Left colon (tissue), 2 donors: ENCODE measurements at places on chromosomes 11 and 22.

DNA sequence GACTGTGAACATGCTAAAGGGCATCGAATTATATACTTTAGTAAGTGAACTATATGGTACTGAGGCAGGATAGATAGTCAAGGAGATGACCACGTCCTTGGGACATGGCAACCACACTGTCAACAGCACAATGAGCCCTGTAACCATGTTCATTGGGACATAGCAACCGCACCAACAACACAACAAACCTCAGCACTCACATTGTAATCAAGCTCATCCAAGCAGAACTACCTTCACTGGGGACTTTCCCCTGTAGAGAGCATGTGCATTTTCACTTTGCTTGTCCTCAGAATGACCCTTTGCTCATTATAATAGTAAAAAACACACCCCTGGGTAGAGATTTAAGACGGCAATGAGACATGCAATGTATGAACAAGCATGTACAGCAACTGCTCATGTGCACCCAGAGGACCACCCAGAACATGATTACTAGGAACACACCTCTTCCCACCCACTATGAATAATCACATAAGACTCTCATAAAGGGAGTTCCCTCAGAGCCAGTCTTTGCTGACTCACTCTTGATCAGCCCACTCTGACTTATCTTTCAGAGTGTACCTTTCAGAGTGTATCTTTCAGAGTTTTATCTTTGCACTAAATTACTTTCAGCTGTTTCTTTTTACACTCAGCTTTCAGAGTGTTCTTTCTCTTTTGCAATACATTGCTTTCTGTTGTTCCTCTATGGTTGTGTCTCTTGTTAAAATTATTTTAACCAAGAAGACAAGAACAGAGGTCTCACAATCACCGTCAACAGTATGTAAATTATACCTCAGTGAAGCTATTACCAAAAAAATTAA is 4.1 kb upstream of the PLAAT2 start:
- peak; percentile 60 for DNase-seq

GRCh38 chr11:8251616-8252295 is 11.9 kb downstream of the LMO1 start:
- peak; percentile 7 for DNase-seq

- no peak for DNase-seq
These were observed 1086.8 kb downstream of the BRD1 start for GRCh38 chr22:48740731-48741405.

GRCh38 chr22:25110846-25111578 is 88.6 kb upstream of the CRYBB3 start:
- peak; percentile 81 for DNase-seq

GRCh38 chr11:82980947-82981346 is 79.4 kb downstream of the DDIAS start:
- DNase-seq, result no peak

DNA sequence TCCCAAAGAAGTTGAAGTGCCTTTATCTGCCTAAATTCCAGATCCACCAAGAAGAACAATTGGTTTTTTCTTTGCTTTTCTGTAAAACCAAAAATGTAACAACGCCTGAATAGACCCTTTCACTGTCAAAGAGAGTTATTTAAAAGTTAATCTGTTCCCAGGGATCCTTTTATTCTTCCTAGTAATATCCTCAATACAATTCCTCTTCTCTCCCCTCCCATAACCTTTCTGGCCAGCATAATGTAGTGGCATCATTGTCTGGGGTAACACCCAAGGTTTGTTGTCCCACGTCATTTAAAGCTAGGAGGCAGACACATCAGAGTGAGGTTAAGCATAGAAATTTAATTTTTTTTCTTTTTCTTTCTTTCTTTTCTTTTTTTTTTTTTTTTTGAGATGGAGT is 39.9 kb downstream of the MS4A2 start:
- DNase-seq, result no peak

GRCh38 chr11:72639502-72640375 is 34.5 kb downstream of the PDE2A start:
- DNase-seq, result no peak

GRCh38 chr11:114359342-114359741 is 41.0 kb downstream of the C11orf71 start:
- no peak for DNase-seq

GRCh38 chr11:11142430-11142829 is 210.6 kb downstream of the CSNK2A3 start:
- no peak for DNase-seq

GRCh38 chr22:31291481-31292235 is 630 bp downstream of the PIK3IP1 start:
- DNase-seq, result peak; percentile 51

DNA sequence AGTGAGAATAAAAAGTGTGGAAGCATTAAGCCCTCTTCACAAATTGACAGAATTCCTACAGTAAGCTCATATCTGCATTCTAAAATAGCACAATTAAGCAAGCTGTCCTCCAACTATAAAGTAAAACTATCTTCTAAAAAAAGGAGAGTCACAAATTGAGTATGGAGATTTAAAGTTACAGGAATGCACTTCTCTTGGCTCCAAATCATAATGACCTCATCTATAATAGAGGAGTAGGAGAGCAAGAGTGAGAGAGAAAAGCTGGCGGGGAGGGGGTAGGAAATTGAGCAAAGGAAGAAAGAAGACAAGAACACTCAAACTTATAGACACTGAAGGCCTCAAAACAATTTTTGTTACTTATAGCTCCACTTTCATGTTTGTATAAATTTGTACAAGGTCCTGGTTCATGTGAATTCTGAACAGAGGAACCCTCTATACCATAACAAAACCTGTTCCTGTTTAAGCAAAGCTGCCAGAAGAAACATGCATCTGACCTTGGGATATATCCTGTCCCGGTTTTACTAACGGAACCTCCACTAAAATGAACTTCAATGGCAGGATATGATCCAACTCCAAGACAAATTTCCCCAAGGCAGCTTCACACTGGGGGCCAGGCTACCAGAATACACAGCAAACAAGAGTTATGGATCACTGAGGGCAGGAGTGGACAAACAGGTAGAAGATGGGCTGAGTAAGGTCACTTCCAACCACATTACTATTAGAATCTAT is 37.2 kb downstream of the SLC35F2 start:
- no peak for DNase-seq

GRCh38 chr22:49269371-49269770 is 558.3 kb downstream of the BRD1 start:
- DNase-seq, result no peak

- no peak for DNase-seq
These were observed 11.1 kb downstream of the NEAT1 start for GRCh38 chr11:65433657-65434056.

- no peak for DNase-seq
These were observed 193.5 kb upstream of the PITPNB start for GRCh38 chr22:28112548-28113043.

GRCh38 chr22:44328326-44328725 is 15.6 kb upstream of the SHISAL1 start:
- no peak for DNase-seq

DNA sequence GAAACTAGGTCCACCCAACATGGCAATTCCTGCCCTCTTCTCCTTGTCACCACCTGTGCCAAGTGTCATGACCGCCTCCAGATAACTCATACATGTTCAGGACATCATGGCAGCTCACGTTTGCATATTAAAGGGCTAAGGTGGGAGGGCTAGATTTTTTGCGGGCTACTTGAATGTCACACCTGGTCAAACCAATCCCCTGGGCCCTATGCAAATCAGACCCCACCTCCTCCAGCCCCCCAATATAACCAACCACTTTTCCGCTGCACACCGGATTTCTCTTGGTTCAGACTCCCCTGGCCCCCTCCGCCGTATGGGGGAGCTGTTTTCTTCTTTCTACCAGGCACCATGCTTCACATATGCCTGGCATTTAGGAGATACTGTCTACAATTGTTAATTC is 12.6 kb downstream of the UPB1 start:
- DNase-seq, result no peak

DNA sequence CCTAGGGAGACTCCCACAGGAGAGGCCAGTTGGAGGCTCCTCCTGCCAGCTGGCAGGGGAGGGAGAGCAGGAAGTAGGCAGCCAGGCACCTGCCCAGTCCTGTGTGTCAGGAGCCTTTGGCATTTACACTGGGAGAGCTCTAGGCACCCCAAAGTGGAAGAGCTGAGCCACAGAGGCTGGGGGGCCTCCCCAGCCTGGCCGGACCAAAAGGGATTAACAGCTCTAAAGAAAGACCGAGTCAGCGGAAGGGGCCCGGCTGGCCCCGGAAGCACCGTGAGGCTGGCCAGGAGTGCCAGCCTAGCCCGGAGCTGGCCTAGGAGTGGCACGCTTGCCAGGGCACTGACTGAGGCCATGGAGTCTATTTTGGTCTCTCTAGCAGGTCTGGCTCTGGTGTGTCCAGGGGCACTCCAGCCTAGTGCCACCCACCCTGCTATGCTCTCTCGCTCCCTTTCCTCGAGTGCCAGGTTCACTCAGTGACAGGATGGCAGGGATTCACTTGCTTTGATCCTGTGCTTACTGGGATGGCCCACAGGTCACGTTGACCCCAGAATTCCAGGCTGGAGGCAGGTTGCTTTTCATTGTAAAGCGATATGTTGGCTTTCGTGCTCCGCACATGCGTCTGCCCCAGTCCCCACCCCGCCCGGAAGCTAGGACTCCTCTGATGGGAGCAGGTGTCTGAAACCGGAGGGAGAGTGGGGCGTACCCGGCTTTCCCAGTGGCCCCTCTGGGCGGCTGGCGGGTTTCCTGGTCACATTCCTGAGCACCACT is 3.3 kb upstream of the KMT5B start:
- DNase-seq, result peak; percentile 79

GRCh38 chr11:117179048-117179999 is 781 bp downstream of the SIDT2 start:
- DNase-seq, result peak; percentile 72

DNA sequence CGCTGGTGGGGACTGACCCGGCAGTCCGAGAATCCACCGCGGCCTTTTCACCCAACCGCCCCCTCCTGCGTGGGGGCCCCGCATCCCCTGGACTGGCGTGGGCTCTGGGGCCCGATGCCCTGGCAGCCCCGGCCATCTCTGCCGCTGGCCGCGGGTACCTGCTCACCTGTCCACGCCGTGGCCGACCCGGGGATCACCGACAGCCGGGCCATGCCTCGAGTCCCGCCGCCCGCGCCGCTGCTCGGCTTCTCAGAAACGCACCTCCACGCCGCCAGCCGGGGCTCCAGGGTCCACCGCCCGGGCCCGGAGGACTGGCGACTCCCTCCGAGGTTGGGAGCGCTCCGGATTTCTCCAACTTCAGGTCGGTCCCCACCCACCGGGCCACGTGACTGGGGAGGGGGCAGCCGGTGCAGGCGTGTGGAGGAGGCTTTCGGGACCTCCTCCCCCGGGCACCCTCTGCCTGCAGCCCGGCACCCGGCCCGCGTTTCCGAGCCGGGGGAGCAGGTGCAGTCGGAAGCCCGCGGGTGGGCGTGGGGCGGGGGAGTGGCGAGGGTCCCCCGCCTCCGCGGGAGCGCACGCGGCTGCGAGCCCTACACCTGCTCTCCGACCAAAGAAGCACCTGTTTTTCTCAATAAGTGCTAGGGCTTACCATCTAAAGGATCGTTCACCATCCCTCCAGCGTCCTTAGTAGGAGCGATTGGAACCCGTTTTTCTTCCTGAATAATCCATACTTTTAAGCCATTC is 554 bp upstream of the NRIP3 start:
- no peak for DNase-seq

DNA sequence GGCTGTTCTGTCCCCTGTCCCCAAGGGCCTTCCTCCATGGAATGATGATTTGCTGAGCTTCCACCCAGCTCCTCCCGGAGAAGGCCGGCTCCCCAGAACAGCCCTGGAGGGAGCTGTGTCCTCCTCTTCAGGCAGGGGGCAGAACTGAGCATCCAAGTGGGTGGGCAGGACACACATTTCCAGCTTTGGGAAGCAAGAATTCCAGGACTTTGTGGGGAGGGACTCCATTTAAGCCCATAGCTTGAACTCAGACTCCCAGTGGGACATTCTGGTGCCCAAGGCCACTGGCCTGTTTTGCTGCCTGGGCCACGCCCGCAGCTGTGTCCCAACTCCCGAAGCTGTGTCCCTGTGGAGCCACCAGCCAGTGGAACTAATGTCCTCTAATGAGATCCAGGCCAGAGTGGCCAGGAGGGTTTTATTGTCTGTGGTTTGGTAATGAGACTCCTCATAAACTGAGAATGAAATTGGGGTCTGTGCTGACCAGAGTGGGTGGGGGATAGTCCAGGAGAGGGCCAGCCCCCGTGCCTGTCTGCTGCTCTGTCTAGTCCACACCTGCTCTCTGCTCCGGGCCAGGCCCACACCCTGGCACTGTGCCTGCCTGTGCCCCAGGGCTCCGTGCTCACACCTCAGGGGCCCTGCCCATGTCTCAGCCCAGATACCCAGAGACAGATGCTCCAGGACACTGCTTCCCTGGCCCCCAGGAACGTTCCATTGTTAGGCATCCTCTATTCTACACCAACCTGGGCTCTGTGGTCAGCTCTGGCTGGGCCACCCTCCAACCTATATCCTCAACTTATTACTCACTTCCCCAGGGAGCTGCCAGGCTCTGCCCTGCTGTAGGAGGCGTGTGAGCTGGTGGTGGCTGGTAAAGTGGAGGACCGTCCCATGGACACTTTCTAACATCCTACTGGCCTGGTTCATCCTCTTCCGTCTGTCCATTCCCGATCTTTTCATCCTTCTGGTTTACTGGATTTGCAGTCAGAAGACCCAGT is 7.6 kb downstream of the NECTIN1 start:
- DNase-seq, result no peak

GRCh38 chr11:32561835-32562234 is 21.8 kb upstream of the EIF3M start:
- DNase-seq, result no peak

- DNase-seq, result peak; percentile 36
These were observed 5.4 kb downstream of the MYO18B start for GRCh38 chr22:25747245-25747944.

- no peak for DNase-seq
These were observed 51.5 kb downstream of the PIK3C2A start for GRCh38 chr11:17156283-17156682.

DNA sequence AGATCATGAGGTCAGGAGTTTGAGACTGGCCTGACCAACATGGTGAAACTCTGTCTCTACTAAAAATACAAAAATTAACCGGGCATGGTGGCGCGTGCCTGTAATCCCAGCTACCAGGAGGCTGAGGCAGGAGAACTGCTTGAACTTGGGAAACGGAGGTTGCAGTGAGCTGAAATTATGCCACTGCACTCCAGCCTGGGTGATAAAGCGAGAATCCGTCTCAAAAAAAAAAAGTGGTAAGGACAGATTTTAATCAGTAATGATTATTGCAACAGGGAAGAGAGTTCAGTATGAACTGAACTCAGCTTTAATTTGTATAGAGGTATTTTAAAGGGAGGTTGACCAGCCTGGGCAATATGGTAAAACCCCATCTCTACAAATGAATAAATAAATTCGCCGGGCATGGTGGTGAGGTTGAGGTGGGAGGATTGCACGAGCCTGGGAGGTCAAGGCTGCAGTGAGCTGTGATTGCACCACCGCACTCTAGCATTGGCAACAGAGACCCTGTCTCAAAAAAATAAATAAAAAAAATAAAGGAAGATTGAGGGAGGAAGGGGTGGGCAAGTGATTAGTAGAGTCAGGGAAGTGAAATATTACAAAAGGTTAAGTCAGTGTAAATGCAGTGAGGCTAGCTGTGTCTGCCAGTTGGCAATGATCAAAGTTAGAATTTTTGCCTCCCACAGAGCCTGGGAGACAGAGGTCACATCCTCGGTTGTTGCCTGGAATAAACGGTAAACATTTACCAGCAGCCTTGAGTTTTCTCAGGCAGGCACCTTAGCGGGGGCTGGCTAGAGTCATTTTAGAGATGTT is 2.6 kb upstream of the MCM5 start:
- no peak for DNase-seq
